Activated B cell treated with CpG ODN at 0.5 μM for 24 hours (primary cell): ENCODE measurements at places on chromosomes 5 and 9. TPM values are rescaled to one million over a fixed set of nuclear protein-coding genes. Genes with fewer than 3 reads are reported as not detected.

GRCh38 chr9:99866398-99866797 is 40.1 kb upstream of the STX17 start:
- no peak for DNase-seq

GRCh38 chr5:72519111-72519510 is 11.9 kb upstream of the ZNF366 start:
- DNase-seq, result no peak

DNA sequence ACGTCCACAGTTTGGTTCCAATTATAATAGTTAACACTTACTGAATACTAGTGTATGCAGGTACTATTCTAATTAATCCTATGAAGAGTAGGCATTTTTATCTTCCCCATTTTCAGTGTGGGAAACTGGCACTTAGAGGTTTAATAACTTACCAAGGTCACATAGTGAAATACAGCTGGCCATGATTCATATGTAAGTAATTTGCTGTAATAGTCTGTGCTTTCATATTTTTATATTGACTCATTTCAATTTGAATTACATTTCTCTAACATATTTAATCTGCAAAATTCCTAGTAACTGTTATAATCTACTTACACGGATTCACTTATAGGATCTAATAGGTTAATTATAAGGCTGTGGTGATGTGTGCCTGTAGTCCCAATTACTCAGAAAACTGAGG is 19.4 kb downstream of the CCNH start:
- DNase-seq, result no peak

GRCh38 chr5:54676481-54677340 is 159.2 kb downstream of the SNX18 start:
- DNase-seq, result no peak

DNA sequence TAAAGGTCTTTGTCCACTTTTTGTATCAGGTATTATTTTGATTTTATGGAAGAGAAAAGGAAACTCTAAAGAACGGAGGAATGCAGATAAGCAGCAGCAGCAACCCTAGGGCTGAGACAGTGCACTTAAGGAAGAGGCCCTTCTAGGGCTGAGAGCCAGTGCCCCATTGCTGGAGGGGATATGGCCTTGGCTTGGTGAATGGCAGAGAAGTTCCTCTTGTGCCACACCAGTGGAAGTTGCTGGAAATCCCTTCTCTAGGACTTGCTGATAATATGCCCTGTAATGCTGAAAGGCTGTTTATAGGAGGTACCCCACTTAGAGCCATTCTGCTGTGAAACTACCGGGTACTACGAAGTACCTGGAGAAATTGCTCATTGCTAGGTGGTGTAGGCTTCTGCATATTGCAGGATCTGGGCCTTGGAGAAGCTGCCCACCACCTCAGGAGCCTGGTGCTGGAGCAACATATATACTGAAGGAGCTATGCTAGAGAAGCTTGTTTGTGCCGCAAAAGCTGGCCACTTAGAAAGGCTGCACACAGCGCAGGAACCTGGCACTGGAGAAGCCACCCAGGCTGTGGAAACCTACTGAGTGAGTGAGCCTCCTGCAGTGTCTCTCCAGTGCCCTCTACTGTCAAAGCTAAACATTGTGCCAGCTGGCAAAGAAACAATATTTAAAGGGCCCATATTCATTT is 9.6 kb upstream of the UBTD2 start:
- peak; percentile 21 for DNase-seq

DNA sequence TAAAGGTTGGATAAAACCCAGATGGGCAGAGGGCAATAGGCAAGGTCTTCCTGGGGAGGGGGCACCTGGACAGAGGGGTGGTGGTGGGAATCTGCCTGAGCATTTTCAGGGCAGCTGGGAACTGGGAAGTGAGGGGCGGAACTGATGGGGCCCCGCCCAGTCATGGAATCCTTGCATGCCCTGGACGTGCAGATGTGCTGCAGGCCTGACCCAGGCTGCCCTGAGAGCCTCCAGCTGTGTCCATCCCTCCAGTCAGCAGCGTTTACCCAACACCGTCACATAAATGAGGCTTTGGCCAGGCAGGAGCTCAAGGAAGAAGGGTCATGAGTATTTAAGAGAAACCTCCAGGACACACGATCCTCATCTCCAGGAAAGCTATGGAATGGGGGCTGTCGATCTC is 70.3 kb downstream of the DAB2IP start:
- DNase-seq, result no peak

- DNase-seq, result no peak
Observed at GRCh38 chr5:75952963-75953362, 130.2 kb upstream of the SV2C start.

GRCh38 chr5:167479779-167480178 is 811.7 kb upstream of the WWC1 start:
- DNase-seq, result no peak

DNA sequence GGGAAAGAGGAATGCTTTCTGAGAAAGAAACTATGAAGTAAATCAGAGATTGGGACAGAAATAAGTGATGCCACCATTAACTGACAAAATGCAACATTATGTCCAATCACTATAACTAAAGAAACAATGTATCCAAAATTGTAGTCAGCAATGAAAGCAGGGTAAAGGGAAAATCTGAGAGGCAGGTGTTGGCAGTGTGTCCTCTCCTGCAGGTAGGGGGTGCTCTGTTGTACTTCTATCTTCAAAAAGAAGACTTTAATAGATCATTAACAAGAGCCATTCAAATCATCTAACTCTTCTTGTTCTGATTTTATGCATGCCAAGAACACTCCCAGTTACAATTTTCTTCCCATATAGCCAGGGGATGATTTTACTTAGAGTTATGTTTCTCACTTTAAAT is 1275.7 kb downstream of the PTPRD start:
- no peak for DNase-seq

GRCh38 chr5:125484272-125484741 is 737.9 kb upstream of the ZNF608 start:
- no peak for DNase-seq

GRCh38 chr9:97853844-97854695 is 1.0 kb downstream of the FOXE1 start:
- peak; percentile 49 for DNase-seq

DNA sequence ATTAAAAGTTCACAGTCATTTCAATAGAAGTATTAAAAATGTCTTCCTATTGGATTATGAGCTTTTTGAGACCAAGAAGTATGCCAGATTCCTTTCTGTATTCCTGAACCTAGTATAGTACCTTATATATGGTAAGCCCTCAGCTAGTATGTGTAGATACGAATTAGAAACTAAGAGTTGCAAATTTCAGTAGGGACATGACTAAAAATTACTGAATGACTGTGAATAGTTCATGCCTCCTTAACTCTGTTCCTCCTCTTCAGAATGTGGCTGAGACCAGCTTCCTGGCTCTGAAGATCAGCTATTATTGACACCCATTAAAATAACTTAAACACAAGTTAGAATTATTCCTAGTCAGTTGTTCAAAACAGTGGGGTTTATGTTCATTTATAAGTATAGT is 19.7 kb downstream of the KDM3B start:
- DNase-seq, result no peak

DNA sequence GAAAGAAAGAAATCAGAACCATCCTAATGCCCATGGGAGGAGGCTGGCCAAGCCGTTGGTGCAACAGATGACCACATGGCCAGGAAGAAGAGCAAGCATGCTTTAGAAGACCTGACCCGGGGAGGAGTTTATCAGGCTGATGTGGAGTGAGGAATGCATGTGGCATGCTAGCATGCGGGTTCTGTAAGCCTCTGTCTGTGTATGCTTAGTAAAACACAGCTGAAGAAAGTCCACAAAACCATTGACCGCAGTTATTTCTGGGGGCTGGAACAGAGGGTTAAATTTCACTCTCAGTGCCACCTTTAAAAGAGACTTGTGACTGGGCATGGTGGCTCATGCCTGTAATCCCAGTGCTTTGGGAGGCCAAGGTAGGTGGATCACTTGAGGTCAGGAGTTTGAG is 19.1 kb downstream of the GFI1B start:
- DNase-seq, result no peak

DNA sequence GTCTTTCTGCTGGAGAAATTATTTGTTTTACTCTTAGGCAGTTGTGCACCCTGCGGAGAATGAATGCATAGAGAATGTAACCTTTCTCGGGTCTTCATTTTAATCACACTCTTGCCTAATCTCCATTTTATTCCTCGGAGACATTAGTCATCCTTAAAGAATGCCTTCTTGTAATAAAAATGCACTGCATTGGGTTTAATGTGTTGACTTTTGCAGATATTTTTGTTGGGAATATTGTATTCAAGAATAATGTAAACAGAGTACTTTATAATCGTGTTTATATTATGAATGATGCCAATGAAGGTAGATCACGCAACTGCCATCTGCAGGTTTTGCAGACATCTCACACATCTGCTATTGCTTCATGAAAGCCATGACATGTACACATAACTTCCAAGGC is 1093.9 kb upstream of the CDH6 start:
- DNase-seq, result no peak

DNA sequence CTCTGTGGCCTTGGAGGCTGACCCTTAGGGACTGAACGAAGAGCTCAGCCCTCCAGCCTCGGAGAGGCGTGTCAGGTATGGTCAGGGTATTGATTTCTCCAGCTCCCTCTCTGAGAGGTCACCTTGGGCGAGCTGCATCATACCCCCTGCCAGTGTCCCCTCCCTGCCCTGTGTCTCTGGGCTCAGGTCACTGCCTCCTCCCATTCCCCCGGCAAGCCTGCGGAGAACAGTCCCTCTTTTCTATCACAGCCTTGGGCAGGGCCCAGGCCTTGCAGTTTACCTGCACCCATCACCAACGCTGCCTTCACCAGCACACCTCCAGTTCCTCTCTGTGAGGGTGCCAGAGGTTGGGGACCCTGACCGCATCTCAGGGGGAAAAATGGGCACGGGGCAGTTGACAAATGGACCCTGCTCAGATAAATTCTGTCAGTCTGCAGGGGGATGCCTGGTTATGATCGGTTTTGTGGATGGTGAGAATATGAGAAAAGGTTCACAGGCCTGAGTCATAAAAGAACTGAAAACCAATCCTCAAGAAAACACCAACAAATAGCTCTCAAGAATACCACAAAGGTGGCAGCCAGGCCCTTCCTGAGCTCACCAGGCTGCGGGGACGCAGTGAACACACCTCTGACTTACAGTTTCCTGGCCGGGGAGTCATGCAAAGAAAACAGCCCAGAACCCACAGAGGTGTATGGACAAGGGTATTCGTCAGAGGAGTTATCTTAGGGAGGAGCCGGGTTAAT is 24.7 kb upstream of the RXRA start:
- no peak for DNase-seq

- DNase-seq, result no peak
Observed at GRCh38 chr9:115111874-115112273, 6.1 kb downstream of the TNC start.

DNA sequence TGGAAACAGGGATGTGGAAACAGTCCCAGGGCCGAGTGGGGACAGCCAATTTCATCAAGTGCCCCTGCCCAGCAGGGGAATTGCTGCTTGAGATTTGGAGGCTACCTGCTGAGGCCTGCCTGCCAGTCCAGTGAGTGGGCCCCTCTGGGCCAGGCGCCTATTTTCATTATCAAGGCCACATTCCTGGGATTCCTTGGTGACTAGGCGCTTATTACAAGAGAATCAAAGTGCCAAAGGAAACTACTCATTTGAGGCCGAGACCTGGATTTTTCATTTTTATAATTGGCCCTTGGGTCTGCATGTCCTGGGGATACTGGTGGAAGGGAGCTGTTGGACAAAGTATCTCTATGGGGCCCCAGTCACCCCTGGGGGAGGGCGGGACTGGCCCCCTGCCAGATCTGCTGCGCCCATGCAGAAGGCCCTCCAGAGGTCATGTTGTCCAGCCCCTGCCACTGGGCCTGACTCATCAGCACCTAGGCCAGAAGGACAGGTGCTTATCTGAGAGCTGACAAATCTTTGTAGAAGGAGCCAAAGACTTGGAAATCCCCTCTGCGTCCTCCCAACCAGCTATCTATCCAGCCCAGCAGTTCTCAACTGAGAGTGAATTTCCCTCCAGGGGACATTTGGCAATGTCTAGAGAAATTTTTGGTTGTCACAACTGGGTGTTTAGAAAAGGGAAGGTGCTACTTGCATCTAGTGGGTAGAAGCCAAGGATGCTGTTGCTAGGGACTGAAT is 45.6 kb downstream of the FOXI1 start:
- no peak for DNase-seq

DNA sequence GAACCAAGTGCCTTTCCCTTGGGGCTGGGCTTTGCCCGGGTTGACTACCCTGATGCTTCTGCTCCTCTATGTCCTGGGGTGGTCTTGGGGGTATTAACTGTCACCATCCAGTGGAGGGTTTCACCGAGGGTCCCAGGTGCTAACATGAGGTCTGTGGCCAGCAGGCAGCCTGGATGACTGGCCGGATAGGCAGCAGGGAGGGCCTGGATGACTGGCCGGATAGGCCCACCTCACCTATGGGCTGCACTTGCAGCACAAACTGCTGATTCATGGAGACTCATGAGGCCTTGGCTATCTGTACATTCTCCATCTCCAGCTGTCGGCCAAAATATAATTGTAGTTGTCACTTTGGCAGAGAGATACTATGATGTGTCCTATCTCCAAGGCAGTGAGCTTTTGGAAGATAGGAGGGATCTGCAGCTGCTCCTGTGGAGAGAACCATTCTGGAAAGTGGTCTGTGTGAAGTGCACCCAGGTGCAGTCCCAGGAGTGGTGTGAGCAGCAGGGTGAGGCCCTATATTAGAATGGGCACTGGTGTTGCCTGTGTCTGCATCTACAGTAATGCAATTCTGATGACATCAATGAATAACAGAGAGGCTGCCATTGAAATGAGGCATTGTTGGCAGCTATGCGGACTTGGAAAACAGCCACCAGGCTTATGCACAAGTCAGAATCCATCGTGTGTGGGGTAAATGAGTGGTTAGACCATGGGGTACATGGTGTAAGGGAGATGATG is 26.3 kb upstream of the CDKN2AIPNL start:
- no peak for DNase-seq

- DNase-seq, result no peak
Observed at GRCh38 chr9:94112716-94113465, 28.6 kb downstream of the PTPDC1 start.

DNA sequence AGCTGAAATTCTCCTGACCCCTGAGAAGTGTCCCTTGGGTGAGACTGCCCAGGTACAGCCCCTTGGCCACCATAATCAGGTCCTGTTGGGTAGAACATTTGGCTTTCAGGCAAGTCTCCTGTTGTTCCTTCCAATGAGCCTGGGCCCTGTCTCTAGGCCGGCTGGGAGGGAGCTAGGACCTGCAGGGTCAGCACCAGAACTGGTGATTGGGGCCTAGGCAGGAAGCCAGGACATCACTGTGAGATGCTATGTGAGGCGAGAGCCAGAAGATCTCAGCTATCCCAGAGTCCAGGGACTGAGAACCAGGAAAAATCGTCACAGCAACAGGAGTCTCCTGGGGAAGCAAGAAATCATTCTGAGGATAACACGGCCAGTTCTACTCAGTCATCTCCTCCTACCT is 51.5 kb downstream of the PCDH1 start:
- DNase-seq, result no peak

The MEIKIN gene
- not detected in 2 replicates for total RNA-seq

The PCDHB14 gene
- total RNA-seq, result 0.11 TPM in 1 of 2 replicates, not detected in the other

The ACOT12 gene
- total RNA-seq, result not detected in 2 replicates

The PDE8B gene
- total RNA-seq, result not detected in 2 replicates

The CAMK4 gene
- 5.1 and 6.3 TPM in 2 replicates for total RNA-seq

The SMIM32 gene
- not detected in 2 replicates for total RNA-seq

The PCDHGA10 gene
- total RNA-seq, result 1.2 and 1.3 TPM in 2 replicates
